ENCODE measurements at places on chromosomes 7 and 10.
A peak's percentile ranks its signal among the peaks of the same experiment; 100 is the strongest.

- DNase-seq = no peak
Measured at GRCh38 chr7:158997471-158997870, 141.1 kb downstream of the DYNC2I1 start.

- DNase-seq = no peak
Measured at GRCh38 chr10:3295582-3296151, 123.1 kb upstream of the PITRM1 start.

DNA sequence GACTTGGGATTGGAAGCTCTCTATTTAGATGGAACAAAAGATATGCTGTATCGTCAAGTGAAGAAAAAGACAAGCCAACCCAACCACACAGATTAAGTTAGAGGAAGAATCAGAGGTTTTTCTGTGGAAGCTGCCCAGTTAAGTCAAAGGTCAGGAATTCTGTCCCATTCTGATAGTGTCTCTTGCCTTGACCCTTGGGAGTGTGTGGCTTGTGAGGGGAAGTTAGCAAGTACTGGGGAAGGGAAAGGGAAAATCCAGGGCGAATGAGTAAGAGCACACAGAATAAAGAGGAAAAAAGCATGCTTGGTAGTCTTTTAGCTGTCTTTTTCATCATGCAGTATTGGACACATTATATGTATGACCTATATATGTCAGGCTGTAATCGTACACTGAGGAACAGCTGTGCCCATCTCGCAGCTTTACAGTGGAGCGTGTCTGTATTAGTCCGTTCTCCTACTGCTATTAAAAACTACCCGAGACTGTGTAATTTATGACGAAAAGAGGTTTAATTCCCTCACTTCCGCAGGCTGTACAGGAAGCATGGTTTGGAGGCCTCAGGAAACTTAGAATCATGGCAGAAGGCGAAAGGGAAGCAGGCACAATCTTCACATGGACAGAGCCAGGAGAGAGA is 197.2 kb downstream of the GALNT17 start:
- DNase-seq = no peak

- DNase-seq = peak; percentile 79
Measured at GRCh38 chr7:50467817-50468610, 17.9 kb upstream of the FIGNL1 start.

DNA sequence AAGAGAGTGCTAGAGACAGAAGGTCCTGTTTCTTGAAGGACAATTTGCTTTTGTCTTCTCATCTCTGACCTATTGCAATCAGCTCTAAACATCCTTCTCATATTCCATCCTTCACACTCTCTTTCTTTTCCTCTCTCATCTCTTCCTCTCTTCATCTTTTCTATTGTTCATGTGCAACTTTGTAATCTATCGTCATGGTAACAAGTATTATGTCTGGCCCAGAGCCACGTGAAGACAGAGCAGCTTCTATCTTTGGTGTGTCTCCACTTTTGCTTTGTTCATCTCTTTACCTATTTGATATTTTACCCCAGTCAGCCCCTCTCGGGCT is 104.9 kb upstream of the ABCB5 start:
- DNase-seq = no peak

DNA sequence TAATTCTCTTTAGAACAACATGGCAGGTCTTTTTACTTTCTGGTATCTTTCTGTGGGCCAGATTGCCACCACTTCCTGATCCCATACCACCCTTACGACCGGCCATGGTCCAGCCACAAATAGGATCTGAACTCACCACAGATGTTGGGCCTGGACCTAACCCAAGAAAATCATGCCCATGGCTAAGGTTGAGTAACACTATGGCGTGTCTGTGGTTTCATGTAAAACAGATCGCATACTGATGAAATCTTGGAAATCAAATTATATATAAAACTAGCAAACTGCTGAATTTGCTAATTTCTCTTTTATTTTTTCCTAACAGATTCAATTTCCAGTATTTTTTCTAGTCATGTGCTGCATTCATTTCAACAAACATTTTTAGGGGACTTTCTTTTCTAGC is 77.2 kb downstream of the CH25H start:
- no peak for DNase-seq

DNA sequence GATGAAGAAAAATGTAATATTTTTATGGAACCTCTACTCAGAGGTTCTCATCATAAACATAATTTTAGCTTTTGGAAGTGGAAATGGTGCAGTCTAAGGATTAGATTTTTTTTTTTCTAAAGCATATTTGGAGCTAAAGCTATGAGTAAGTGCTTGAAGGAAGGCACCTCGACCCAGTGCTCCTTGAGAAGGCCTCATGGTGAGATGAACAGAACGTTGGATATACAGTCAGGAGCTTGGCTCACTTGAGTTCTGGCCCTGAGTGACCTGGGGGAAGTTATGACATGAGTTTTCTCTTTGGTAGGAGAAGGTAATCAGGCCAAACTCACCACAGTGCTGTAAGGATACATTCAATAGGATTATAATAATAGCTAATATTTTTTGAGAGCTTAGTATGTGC is 163.3 kb downstream of the JCAD start:
- no peak for DNase-seq

DNA sequence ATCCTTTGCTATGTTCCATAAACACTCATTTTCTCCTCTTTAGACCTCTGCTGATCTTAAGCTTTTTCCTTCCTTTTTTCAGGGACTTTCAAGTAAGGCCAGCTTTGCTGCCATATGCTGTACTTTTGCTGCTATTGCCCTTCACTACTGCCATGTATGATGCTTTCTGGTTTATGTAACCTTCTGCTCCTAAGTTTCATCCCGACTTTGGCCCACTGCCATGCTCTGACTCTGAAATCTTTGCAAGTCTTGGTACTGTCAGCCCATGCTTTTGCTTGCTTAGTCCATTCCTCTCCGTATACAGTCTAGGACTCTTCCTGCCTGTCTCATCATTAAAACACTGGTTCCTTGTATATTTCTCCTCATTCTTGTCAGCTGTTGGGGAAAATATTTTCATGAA is 152.4 kb downstream of the RNF133 start:
- no peak for DNase-seq

- DNase-seq = no peak
Measured at GRCh38 chr7:23471106-23471859, 992 bp upstream of the IGF2BP3 start.

DNA sequence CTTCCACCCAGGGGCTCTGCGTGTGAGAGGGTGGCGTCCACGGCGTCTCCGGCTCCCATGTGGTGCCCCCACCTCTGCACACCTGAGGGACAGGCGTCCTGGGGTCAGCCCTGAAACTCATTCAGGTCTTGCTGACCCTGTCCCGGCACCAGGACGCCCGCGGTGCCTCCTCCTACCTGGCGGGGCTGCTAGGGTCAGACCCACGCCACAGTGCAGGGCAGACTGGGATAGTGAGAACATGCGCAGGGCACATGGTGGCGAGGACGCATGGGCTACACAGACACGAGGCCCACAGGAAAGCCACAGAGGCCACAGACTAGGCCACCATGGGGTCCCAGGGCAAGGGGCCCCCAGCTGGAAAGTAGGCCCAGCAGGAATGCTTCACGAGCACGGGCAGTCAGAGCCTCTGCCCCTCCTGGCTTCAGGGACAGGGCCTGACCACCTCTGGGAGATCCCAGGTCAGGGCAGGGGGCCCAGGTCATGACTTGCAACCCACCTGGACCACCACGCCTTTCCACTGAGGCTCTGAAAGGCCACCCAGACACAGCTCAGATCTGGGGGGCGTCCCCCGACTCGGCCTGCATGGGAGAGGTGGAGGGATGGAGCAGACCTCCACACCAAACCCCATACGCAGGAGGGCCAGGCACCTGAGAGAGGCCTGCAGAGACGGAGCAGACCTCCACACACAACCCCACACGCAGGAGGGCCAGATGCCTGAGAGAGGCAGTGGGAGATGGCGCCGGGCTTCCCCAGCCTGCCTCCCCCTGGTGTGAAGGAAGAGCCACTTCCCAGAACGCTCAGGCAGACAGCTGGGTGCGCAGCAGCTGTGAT is 188.6 kb downstream of the ELFN1 start:
- no peak for DNase-seq

GRCh38 chr10:106284802-106285587 is 879.5 kb downstream of the SORCS1 start:
- no peak for DNase-seq

- no peak for DNase-seq
Measured at GRCh38 chr10:98357194-98357822, 57.7 kb downstream of the PYROXD2 start.

DNA sequence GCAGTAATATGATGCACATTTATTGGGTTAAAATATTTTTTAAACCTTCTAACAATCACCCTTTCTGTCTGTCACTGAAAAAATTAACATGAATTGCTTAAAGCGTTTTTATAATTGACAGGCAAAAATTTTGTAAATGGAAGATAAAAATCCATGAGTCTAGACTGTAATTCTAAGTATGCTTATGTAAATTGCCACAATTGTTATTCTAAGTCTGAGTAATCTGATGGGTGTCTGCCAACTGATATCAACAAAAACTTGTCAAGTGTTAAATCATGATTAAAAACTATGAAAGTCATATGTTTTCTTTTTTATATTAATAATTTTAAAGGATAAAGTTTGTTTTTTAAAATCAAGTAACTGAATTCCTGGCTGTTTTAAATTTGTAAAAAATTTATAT is 208.2 kb downstream of the CDK14 start:
- no peak for DNase-seq

GRCh38 chr7:55052741-55053427 is 34.1 kb downstream of the EGFR start:
- no peak for DNase-seq
